Pons (tissue), 1 donor: ENCODE measurements at places on chromosomes 2 and 18.

DNA sequence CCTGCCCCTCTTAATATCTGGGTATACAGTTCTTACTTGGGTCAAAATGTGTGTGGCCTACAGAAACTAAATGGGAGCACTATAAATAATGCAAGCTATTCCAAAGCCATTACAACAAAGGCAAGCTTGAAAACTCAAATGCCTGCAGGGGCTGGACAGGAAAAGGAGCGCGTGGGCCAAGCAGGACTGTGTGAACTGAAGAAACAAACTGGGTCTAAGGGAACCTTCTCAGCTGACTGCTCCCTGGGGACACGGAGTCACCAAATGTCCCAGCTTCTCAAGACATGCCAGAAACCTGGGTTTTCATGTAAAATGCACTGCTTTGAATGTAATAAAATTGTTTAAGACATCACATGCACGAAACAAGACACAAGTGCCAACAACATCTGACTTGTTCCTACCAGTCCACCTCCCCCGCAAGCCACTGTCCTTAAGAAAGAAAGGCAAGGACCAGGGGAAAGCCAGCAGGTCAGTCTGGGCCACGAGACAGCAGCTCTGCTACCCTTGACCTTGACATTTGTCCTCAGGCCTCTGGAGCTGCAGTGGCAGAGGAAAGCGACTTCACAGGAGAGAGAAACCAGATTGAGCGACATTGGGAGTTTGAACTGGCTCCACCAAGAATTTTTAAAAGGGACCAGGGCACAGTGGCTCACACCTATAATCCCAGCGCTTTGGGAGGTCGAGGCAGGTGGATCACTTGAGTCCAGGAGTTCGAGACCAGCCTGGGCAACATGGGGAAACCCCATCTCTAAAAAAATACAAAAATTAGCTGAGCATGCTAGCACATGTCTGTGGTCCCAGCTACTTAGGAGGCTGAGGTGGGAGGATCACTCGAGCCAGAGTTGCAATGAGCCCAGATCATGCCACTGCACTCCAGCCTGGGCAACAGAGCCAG, 89.7 kb upstream of the SH3BP4 start:
- DNase-seq, result peak; percentile 46

DNA sequence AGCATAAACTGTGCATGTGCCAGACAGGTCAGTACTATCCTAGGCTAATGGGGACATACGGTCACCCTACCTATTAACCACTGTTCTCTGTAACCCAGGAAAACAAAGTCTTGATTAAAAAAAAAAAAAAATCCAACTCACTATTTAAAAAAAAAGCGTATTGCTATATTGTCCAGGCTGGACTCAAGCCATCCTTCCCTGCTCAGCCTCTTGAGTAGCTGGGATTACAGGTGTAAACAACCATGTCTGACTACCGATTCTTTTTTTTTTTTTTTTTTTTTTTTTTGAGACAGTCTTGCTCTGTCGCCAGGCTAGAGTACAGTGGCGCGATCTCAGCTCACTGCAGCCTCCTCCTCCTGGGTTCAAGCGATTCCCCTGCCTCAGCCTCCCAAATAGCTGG, 11.6 kb downstream of the ATAD2B start:
- DNase-seq, result no peak

GRCh38 chr2:164911832-164912231, 43.5 kb downstream of the SLC38A11 start:
- DNase-seq, result no peak

DNA sequence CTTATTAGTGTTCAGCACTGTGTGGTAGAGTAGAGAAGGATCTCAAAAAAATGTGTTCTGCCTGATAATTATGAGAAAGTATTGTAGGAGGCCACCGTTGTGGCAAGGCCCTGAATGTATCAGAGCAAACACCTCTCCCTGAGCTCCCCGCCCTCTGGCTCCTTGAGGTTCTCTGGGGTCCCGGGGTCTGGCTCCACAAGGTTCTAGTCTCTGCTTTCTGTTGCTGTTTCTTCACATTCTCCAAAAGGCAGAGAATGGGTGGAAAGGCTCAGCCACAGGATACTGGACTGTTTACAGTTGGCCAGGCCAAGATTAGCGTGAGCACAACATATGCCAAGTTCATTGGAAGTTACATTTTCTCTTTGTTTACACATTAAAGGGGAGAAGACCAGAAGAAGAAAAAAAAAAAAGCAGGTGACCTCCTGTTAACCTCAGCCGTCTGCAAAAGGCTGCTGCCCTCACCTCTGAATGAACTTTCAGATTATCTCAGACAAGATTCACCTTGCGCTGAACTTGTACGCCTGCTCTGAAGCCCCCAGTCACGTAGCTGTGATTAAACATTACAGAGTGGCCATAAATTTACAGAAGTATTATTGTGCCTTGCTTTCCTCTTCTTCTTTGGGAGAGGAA, 56.6 kb upstream of the CYP26B1 start:
- DNase-seq, result no peak

- DNase-seq, result no peak
Observed at GRCh38 chr2:60531701-60532133, 21.7 kb downstream of the BCL11A start.

DNA sequence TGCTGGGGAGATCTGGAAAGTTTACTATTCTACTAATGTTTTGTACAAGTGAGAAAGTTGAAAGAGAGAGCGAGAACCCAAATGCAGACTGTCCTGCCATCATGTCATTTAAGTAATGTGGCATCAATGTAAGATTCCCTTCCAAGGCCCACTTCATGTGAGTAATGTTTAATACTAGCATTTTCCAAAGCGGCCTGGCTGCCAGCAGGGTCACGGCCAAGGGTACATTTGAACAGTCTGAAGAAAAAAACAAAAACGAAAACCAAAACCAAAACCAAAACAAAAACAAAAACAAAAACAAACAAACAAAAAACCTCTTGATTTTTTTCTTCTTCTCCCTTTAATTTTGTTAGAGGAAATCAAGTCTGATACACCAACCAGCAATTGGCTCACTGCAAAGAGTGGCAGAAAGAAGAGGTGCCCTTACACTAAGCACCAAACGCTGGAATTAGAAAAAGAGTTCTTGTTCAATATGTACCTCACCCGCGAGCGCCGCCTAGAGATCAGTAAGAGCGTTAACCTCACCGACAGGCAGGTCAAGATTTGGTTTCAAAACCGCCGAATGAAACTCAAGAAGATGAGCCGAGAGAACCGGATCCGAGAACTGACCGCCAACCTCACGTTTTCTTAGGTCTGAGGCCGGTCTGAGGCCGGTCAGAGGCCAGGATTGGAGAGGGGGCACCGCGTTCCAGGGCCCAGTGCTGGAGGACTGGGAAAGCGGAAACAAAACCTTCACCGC, 2.2 kb downstream of the HOXD10 start:
- DNase-seq, result no peak

DNA sequence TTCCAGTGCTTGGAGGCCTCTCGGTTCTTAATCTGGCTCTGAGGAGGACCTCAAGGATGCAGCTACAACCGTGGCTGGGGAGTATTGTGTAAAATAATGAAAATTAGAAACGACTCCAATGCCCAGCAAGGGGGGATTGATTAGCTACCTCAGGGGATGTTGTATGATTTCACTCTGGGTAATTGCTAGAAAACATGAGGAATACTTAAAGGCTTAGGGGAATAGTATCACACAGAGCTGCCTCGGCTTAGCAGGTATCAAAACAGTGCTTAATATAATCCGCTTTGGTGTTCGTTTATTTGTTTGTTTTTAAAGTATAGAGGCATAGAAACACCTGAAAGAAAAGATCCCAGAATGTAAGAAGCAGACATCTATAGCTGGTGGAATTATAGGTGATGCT, 102.5 kb downstream of the INHBB start:
- DNase-seq, result no peak

DNA sequence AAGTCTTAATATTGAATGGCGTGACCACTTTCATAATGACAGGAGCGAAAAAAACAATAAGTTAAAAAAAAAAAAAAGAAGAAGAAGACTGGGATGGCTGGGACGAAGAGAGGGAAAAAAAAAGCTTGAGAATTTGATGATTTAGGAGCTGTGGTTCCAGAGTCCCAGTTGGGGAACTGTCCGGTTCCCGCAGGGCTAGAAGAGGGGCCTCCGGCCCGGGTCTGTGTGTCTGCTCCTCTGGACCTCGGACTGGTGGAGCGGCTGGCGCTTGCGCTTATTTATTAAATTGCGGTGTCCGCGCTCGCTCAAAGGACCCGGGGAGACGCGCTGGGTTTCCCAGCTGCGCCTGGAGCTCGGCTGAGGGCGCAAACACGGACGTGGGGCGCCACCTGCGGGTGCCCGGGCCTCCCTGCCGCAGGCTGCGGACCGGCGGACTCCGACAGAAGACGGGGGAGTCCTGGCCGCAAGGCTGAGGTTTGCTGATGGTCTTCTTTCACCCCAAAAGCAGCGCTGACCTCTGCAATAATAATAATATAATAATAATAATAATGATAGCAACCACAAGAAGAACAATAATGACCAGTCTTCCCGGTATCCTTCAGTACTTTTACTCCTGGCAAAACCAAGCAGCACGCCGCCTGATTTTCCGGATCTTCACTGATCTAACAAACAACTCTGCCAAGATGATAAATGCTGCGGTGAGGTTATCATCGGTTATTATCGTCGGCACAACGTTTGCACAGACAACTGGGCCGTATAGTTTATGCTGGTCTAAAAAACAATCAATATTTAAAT, at the start of gene CBLN2:
Gene CBLN2, minus strand, starts transcription at position 251 of the 795 bp plus-strand sequence. CDS start 2,182 bp downstream, outside the sequence.
- peak; percentile 55 for DNase-seq

- DNase-seq, result no peak
Observed at GRCh38 chr2:110647777-110648176, 30.1 kb downstream of the BUB1 start.

GRCh38 chr2:237306787-237307170, 107.2 kb downstream of the COL6A3 start:
- DNase-seq, result no peak

GRCh38 chr2:188159484-188159883, 132.2 kb upstream of the GULP1 start:
- no peak for DNase-seq

DNA sequence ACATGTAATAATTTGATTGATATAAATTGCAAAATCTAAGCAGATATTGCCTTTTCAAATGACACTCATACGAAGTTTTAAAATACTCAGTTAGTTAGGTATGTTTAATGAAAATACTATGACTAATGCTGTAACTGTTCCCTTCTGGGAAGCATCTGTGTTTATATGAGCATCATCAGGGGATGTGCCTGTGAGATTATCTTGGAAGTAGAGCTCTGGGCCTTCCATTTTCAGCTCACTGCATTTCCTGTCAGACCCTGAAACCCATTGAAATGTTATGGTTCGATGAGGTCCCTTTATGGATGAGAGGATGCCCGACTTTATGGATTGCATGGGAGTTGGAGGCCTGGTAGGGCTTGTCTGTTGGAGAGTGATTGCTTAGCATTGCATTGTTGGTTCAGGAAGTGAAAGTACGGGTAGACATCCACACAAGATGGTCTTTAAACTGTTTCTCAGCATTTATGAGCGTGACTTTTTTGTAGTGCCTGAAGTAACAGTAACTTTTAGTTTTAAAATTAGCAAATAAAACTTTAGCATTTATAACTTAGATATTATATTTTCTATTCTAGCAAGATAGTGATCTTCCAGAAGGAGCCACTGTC, 28.7 kb downstream of the ELP2 start:
- no peak for DNase-seq

- DNase-seq, result peak; percentile 46
Observed at GRCh38 chr2:190891372-190891771, 10.8 kb downstream of the GLS start.

DNA sequence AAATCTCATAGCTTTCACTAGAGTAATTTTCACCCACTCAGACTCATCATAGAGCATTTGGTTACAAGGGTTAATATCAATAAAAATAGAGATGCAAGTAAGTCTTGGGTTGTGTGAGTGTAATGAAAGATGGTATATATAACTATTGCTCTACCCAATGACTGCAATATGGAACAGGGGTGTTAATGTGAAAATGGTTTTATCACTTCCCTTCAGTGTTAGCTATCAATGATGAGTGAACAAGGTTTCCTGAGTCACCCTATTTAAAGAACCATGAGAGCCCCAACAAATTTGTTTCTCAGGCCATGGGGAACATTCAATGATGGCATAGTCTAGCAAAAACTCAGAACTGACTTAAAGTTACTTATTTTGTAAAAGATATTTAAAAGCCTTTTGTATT, 1133.6 kb upstream of the ZEB2 start:
- no peak for DNase-seq

- no peak for DNase-seq
Observed at GRCh38 chr2:164671664-164672396, 50.5 kb upstream of the GRB14 start.

DNA sequence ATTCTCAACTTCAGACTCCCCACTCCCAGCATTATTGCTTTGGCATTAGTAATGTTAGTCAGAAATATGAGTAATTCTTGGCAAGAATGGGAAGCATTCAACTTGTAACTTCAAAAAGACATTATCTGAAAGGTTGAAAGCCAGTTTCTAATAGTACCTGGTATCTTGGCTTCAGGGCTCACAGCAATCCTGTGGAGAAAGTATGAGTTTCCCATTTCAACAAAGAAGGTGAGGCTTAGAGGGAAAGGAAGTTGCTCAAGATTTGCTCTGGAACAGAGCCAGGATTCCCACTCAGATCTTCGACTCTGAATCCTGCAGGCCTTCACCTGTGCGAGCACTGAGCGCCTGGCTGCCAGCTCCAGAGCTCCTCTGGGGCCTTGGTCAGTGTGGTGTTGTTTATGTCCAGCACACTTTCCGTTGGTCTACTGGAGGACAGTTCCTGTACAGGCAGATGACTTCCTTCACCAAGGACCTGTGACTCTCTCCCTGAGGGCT, 136.1 kb downstream of the MCFD2 start:
- no peak for DNase-seq

DNA sequence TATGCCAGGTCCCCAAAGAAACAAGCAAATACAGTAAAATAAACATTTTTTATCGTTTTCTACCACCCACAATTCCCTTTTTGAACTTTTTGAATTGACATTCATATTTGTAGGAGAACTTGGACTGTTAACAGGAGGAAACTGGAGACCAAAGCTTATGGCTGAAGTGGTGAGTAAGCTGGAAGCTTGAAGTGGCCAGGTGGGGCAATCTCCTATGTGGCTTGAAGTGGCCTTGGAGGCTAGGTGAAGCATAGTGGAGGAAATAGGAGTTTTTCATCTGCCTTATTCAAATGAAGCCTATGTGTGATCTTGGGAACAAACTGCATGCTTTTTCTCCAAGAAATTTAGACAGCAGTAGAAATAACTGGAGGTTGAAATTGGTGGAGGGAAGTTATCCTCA, 962.9 kb upstream of the FANCL start:
- DNase-seq, result no peak

DNA sequence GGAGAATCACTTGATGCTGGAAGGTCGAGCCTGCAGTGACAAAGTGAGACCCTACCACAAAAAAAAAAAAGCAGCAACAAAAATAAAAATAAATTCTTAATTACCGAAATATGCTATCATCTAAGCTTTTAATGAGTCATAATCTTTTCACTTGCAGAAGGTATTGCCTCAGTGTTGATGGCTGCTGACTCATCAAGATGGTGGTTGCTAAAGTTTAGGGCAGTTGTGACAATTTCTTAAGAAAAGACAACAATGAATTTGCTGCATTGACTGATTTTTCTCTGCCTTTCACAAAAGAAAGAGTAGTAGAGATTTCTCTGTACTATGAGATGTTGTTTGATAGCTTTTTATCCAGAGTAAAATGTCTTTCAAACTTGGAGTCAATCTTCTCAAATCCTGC, 1809.0 kb downstream of the SUCLG1 start:
- DNase-seq, result no peak
